ENCODE measurements at places on chromosomes 2 and 18.
A peak's percentile ranks its signal among the peaks of the same experiment; 100 is the strongest.

DNA sequence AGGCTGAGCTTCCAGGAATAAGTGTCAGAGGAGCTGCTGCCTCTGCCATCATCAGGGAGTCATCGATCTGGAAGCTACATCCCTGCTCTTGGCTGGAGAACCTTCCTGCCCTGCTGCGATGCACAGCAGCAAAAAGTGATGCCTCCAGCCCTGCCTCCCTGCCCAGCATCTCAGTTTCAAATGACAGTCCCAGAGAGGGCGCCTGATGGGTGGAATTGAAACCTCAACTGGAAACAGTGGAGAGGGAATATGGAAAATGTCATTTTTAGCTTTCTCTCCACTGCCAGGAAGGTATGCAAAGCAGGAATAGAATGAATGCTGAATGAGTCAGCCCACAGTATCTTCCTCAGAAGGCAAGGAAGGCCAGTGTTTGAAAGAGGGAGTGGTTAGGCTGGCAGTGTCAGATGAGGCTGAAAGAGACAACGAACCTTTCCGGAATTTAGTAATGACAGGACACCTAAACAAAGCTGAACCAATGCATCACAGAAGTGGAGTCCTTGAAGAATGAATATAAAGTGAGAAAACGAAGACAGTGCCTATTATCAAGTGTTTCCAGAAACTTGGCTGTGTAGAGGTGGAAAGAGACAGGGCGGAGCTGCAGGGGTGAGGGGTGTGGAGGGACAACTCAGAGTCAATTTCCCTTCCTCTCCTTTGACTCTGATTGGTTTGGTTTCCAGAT lies 153.9 kb upstream of the NDUFV2 start:
- no peak for DNase-seq

DNA sequence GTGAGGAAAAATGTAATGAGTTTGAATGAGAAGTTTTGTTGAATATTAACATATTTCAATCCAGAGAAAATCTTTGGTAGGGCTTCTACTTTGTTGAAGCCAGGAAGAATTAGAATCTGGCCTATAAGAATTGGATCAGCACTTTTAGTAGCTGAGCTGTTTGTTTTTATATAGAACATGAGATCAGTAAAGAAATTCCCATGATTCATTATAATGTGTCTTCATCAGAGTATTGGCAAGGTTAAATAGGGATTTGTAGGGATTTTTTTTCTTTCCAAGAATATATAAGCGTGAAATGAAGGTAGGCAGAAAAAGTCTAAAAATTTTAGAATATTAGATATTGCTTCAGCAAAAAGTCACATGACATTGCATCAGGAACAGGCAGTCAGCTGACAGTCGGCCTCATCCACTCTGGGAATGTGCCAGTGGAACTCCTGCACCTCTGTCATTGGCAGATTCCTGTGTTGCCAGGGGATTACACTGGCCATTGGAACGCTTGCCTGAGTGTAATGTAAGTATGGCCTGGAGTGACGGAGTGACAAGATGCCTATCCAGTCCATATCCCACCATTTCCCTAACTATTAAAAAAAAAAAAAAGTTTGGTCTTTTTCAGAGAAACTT lies 60.6 kb downstream of the SERTAD2 start:
- DNase-seq = no peak

DNA sequence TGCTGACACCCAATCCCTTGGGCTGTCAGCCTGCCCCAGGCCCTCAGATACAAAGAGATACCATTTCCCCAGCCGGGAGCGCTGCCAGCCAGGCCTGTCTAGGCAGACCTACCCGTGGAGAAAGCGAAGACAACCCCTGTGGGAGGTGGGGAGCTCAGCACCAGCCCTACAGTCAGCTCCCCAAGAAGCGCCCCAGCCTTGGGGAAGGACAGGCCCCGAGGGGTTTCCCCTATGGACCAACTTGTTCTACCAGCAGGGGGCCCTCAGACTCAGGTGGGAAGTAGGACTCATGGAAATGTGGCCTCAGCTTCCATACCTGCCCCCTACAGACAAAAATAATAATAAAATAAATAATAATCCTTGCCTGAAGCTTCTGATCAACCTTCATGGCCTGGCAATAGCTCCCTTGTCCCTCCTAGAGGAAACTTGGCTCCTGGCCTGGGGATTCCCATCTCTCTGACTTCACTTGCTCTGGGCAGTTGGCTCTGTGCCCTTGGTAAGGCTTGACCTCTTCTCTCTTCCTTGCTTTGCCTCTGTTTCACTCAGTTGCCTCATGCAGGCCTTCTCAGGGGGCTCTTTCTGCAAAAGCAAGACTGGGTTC lies 7.0 kb downstream of the SLC35F6 start:
- DNase-seq = no peak

GRCh38 chr2:190746971-190747761 lies 98.3 kb downstream of the NAB1 start:
- no peak for DNase-seq

DNA sequence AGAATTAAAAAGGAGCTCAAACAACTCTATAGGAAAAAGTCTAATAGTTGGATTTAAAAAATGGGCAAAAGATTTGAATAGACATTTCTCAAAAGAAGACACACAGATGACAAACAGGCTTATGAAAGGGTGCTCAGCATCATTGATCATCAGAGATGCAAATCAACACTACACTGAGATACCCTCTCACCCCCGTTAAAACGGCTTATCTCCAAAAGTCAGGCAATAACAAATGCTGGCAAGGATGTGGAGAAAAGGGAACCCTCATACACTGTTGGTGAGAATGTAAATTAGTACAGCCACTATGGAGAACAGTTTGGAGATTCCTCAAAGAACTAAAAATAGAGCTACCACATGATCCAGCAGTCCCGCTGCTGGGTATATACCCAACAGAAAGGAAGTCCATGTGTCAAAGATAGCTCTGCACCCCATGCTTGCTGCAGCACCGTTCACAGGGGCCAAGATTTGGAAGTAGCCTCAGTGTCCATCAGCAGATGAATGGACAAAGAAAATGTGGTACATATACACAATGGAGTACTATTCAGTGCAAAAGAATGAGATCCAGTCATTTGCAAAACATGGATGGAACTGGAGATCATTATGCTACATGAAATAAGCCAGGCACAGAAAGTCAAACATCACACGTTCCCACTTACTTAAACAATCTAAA lies 46.7 kb upstream of the B3GNT7 start:
- no peak for DNase-seq

- DNase-seq = no peak
Measured at GRCh38 chr2:43049836-43050801, 176.3 kb downstream of the ZFP36L2 start.

GRCh38 chr2:44053456-44053855 lies 57.7 kb upstream of the LRPPRC start:
- DNase-seq = no peak

GRCh38 chr18:75304678-75305557 lies 94.3 kb downstream of the TSHZ1 start:
- DNase-seq = no peak

DNA sequence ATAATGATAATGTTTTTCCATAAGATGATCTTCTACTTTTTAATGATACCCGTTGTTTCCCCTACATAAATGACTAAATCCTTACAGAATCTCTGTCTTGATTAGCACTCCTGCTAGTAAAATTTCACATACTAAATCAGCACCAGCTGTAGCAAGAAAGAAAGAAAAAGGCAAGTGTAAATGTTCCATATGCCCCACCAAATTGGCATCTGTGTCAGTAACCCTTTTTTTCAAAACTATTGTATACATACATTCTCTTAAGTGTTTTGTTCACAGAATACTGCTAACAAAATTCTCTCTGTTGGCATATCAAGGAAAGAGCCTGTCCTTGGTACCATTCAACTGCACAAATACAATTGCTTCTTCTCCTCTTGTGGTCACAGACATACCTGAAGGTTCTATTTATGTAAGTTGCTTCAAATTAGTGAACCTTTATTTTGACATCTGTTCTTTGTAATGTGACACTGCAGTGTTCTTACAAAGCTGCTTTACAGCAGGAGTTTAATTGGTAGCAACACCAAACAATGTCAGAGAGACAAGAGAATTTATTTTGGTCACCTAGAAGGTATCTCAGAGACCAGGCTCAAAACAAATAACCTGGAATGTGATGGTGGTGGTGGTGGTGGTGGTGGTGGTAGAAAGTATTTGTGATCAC lies 641.9 kb downstream of the ZEB2 start:
- no peak for DNase-seq

DNA sequence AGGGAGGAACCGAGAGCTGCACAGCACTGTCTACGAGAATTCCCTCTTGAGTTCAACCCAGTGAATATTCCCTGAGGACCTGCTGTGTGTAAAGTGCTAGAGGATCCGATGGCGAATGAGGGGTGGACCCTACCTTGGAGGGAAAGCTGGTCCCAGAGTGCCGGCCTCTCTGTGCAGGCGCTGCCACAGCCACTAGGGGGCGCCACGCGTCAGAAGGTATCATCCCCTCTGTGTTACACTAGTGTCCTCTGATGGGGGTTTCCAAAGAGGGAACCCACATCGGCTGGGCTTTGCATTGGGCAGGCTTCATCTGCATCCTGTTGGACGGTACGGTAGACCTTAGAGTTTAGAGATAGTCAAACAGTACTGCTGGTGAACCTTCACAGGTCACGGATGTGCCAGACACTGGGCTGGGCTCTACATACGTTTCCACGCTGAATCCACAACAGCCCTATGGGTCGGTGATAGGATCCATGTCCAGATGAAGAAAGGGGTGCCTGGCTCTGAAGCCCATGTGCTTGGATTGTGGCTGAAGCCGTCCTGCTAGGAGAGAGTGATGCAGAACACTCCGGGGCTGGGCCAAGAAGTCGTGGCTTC lies 39.0 kb downstream of the COA5 start:
- DNase-seq = peak; percentile 66

GRCh38 chr18:79410171-79410641 lies 14.5 kb downstream of the NFATC1 start:
- no peak for DNase-seq

DNA sequence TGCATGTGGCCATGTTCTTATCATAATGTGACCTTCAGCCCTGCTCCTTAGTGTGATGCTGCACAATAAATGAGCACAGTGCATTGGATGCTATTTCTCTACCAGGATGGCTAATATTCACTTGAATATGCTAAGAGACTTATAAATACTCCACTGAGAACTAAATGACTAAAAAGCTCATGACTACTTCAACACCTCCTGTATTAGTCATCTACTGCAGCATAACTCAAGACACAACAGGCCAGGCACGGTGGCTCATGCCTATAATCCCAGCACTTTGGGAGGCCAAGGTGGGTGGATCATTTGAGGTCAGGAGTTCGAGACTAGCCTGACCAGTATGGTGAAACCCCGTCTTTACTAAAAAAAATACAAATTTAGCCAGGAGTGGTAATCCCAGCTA lies 213.4 kb downstream of the RND3 start:
- DNase-seq = no peak

DNA sequence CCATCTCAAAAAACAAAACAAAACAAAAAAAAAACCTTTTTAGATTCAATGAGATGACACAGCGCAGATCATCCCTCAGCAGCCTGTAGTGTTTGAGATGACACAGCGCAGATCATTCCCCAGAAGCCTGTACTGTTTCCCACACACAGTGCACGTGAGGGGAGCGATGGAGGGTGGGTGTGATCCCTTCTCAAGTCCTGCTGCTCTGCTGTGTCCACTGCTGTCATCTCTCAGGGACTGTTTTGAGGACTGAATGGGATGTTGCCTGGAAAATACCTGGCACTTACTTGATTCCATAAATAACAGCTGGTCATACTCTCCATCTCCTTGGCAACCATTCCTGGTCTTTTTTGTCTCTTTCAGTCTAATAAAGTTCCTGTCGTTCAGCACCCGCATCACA lies 25.7 kb downstream of the TGOLN2 start:
- no peak for DNase-seq

All from activated T-helper 1 cell treated with anti-CD3 and anti-CD28 coated beads, Interleukin-2, amount 50 U/mL, for 16 hours (primary cell).